ENCODE measurements at places on chromosomes 16 and 17. TPM values are rescaled to one million over a fixed set of nuclear protein-coding genes. Genes with fewer than 3 reads are reported as not detected.

SSTR5 gene
- not detected for total RNA-seq

CIBAR2 gene
- total RNA-seq: not detected

DNA sequence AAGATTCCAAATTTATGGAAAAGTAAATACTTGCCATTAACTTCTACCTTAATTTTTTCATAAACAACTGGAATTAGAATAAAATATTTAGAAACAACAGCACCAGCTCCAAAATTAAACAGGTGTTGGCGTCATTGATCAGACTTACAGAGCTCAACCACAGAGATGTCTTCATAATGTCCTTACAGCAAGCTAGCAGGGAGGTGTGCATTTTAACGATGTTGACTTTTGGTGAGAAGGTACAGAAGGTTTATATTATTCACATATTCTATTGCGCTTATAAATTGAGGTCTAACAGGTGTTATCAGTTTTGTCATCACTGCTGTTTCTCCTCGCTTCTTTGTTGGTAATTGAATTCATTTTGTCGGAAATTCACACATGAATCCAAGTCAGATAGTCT is 226.2 kb upstream of the CA10 start:
- no peak for DNase-seq

DNA sequence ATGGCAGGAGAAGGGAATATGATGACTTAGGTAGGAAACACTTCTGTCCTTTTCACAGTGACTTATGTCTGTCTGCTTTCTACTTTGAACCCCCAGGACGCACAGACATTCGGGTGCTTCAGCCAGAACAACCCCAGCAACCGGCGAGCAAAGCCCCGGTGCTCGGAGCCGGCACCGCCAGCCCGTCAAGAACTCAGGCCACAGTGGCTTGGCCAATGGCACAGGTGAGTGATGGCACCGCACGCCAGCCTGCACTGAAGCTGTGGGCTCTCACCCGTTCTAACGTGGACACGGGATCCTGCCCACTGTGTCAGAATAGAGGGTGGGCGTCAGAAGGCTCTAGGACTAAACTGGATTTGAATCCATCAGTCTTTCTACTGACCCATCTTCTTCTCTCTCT is 79.4 kb upstream of the CLEC18A start:
- DNase-seq: no peak

DNA sequence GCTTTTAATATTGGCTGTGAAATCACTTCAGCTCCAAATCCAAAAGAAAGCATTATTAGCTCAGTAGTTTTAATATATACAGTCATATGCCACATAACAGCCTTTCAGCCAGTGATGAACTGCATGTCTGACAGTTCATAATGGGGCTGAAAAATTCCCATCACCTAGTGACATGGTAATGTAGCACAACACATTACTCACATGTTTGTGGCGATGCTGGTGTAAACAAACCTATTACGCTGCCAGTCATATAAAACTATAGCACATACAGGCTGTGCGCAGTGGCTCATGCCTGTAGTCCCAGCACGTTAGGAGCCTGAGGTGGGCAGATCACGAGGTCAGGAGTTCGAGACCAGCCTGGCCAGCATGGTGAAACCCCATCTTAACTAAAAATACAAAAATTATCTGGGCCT is 92.2 kb downstream of the TUBD1 start:
- DNase-seq: no peak

C17orf78 gene
- total RNA-seq: not detected

TEKT1 gene
- total RNA-seq: not detected

All from upper lobe of right lung (tissue), 1 donor.